Stimulated activated CD4-positive, alpha-beta T cell treated with anti-CD3 and anti-CD28 coated beads, Interleukin-15, amount 100 ng/mL, for 1 hour (primary cell): ENCODE measurements at places on chromosomes 3 and 15.

GRCh38 chr15:84747416-84748273 lies 747 bp upstream of the ZNF592 start:
- peak; percentile 48 for DNase-seq

DNA sequence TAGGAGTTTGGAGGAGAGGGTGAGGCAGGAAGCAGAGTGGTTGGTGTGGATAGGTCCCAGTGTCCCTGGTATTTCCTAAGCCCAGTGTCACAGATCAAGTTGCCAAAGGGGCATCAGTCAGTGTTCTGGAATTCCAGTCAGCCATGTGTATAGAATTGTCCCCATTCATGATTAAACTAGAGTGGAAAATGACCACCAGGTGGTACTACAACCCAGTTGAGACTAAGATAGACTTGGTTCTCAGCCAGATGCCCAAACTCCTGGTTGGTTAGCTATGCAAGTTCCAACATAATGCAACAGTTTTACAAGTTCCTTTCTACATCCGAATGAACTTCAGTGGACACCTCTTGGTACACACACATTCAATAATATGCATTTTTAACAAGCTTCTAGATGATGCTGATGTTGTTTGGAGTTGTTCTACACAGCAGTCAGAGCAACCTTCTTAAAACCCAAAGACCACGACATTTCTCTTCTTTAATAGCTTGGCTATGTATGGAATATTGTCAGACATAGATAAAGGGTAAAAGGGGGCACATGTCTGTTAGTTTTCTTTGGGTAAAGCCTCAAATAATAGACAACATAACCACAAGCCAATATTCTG lies 8.4 kb upstream of the ATR start:
- DNase-seq, result no peak

DNA sequence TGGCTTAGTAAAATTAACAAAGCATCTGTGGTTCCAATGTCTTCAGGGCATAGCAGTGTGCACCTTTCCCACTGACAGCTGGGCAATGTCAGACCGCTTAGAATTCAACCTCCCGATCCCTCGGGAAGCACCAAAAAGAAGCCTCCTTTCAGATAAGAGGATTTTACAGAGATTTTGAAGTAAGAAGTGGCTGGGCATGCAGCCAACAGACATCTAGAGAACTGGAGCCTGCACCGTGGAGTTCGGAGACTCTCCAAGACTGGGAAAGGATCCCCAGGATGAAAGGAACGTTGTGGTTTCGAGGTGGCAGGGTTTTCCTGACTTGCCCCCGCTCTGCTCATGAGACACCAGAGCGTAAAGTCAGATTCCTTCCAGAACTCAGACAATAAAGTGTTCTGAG lies 5.3 kb downstream of the FAM174B start:
- no peak for DNase-seq

DNA sequence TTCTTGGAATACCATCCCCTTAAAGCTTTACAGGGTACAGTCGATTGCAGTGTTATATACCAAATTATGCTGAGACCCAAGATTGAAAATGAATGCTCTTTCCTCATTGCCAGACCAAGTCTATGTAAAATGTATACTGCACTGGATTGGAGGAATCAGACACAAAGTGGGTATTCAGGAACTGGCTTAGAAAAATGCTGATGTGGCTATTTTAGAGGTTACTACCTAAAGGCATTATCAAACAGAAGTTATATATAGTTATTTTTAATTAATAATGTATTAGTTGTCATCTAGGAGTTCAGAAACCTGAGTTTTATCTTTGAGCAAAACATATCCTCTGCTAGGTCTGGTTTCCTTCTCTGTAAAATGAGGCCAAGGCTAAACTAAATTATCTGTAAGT lies 3.6 kb upstream of the SPG21 start:
- no peak for DNase-seq

- DNase-seq, result no peak
Observed at GRCh38 chr15:54841701-54842305, 354.9 kb downstream of the RSL24D1 start.

DNA sequence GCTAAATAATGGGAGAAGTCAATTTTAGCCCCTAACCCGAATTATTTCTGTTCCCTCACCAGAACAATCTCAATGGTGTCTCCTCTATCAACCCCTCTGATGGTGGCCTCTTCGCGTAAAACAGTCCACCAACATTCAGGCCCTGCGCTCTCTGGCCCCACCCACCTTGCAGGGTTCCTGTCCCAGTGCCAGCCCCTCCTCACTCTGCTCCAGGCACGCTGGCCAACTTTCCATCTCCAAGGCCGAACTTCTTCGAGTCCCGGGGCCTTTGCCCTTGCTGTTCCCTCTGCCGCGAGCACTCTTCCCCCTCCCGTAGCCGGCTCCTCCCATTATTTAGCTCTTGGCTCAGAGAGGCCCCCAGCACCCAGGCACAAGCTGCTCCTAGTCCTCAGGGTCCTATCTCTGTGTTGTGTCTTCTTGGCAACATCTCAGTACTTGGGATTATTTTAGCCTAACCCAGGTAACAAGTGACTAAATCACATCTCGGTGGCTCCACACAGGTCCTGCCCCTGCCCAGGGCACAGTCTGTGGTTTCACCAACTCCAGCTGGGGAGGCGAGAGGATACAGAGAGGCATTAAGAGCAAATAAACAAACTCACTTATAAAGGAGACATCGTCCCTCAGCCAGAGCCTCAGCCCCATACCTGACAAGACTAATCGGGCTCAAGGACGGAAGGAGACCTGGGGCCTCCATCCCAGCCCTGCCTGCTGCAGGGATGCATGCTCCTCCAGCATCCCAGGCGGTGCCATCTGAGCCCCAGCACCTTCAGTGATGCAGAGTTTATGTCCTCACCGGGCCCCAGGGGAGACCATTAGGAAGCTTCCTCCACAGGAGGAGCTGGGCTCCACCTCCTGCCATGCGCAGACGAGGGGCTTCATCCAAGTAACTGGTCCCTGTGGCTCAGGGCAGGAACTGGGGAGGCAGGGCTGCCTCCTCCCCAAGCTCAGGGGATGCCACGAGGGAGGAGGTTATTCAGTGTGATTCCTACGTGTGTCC lies 19.7 kb upstream of the IQSEC1 start:
- DNase-seq, result no peak

GRCh38 chr15:90588427-90588826 lies 58.7 kb downstream of the CRTC3 start:
- DNase-seq, result no peak
